Neuronal stem cell (in vitro differentiated cells): ENCODE measurements at places on chromosomes 3 and 15.

DNA sequence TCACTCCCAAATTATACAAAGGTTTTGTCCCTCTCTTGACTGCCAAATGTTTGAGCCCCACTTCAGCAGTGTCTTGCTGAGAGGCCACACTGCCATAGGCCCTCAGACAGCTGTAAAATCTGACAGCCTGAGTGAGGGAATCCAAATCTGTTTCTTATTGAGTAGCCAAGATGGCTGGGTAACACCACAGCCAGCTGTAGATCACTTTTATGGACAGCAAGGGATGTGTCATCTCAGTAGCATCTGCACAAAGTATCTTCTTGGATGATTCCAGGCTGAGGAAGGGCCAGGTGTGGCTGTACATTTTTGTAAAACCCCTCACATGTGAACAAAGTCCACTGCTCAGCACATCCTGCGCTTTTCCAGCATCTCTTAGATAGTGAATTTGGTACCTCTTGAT is 237.0 kb upstream of the LRTM1 start:
- DNase-seq = no peak

- peak; percentile 69 for DNase-seq
These were observed at the start of gene SUMF1 for GRCh38 chr3:4466741-4467521. Gene SUMF1 (minus strand): TSS chr3:4467269. CDS start chr3:4467245, 24 bp downstream.

DNA sequence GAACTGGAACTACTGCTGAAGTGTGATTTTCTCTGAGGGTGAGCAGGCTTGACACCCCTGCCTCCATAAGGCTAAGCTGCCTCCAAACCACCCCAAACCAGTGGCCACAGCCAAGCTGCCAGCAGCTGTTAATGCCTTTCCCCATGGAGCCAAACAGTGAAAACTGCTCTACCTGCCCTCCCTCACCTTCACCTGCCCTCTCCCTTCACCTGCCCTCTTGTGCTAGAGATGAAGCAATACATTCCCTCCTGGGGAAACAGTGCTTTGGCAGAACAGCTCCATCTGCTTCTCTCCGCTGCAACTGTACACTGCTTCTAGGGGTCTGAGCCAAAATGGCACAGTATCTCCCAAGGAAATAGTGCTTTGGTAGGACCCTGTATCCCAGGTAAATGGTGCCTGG is 374.1 kb downstream of the FHIT start:
- DNase-seq = no peak

DNA sequence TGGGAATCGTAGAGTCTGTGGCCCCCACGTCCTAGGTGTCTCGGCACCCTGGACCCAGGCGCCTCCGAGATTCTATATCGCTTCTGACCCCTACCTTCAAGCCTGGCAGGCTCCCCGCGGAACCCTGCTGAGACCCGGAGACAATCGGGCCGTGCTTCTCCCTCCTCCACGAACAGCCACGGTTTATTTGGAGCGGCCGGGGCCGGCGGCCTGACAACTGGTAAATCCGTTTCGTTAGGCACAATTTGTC is 1.4 kb downstream of the GATA2 start:
- no peak for DNase-seq

DNA sequence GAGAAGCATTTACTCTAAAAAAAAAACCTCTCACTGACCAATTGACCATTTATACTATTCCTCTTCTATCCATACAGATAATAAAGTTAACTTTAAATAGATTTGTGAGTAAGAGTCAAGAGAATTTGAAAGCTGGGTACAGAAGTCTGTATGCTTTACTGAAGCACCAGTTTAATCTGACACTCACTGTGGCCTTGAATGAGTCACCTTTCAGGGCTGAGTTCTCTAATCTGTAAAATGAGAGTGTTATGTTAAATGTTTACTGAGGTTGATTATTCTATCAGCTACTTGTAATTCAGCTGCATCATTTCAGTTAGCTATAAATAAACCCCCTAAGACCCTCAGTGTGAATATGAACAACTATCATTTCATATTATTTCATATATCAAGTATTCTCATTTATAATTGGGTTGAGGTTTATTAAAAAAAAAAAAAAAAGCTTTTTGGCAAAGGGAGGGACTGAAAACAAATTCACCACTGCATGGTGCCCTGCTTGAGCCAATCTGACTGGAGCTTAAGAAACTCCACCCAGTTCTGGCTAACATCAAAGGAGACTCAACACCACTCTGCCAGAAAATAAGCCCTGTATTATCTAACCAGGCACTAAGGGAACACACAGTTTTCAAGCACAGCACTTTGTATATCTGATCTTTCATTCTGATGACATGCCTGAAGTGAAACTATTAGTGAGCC is 2.8 kb downstream of the MAP4 start:
- no peak for DNase-seq

- no peak for DNase-seq
These were observed 71.6 kb upstream of the SYN2 start for GRCh38 chr3:11932636-11933035.
